ENCODE measurements at places on chromosomes 7 and 10.

GRCh38 chr7:70684173-70684572, 447.8 kb upstream of the GALNT17 start:
- DNase-seq: no peak

GRCh38 chr10:110413903-110414547, 83.7 kb upstream of the DUSP5 start:
- no peak for DNase-seq

DNA sequence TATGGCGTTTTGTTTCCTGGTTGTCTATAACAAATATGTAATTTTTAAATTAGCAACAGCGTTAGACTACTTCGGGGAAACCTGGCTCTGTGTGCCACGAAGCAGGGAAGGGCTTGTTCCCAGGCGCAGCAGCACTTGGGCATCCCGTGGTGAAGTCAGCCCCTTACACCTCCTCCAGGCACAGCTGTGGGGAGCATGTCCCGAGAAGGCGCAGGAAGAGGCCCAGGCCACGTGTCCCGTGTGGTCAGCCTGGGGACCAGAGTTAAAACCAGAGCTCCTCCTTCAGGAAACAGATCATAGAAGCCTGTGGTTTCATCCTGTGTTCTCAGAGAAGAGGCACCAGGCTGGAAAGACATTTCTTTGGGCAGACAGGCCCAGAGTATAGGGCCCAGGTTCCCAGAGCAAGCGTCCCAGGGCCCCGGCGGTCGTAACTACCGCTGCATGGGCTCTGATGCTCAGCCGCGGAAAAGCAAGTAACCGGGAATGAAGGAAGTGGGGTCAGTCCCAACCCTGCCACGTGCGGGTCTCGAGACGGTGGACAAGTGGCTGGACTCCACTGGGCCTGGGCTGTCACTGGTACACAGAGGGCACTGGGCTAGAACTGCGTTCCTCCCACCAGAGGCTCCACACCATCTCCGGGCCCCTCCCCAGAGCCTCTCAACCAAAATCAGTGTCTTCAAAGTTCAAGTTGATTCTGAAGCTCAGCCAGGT, 7.1 kb downstream of the NUDT1 start:
- no peak for DNase-seq

- peak; percentile 2 for DNase-seq
Measured at GRCh38 chr10:74799721-74800221, 26.6 kb upstream of the KAT6B start.

- DNase-seq: no peak
Measured at GRCh38 chr7:140640727-140641523, at the start of gene DENND2A. Gene DENND2A (minus strand): TSS chr7:140640813. CDS start chr7:140602397, 38,416 bp downstream.

DNA sequence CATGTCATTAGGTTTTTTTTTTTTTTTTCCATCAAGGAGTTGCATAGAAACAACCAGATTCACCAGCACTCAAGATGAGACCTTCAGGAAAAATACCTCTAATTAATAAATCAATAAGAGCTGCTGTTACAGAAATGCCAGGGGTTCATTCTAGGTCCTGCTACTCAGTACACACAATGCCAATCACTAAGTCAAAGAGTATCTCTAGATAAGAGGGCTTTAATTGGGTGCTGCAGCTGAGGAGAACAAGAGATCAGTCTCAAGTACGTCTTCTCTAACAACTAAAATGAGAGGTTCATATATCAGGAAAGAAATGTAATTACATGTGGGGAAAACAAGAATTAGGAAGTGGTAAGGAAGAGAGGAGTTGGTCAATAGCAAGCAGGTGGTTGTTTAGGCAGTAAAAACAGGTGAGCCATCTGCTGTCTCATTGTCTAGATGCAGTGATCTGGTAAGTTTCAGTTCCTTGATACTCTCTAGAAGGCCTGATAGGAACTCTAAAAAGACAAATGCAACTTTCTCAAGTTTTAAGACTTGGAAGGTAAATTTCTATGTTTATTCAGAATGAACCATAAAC, 272.9 kb upstream of the ZWINT start:
- no peak for DNase-seq

DNA sequence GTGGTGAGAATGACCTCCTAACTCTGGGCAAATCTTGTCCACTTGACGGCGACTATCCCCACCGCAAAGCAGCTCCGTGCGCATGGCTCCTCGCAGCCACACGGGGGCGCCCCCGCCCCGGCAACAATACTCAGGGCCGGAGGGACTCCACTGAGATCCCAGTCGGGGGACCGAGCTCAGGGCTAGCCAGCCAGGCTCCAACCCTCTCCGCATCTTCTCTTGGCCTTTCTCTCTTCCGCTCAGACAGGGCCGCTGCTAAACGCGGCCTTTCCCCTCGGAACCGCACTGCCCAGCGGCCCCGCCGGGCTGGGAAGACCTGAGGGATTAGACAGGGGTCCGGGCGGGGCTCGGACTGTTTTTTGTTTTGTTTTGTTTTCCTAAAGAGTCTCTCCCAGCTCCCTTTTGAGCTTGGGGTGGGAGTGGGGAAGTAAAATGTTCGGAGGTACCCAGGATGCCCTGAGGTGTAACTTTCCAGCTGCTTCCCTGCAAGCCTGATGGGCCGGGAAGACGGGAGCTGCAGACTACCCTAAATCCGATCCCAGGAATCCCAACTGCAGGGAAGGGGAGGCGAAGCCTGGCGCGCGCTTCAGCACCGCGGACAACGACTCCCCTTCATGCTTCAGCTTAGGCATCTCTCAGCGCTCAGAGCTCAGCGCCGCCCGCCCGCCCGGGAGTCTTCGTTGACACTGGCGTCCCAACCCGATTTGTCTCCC, 2.7 kb downstream of the KCNIP2 start:
- DNase-seq: peak; percentile 63

- no peak for DNase-seq
Measured at GRCh38 chr7:138705167-138705566, 4.0 kb upstream of the SVOPL start.

GRCh38 chr7:116566666-116567065, 41.8 kb downstream of the CAV1 start:
- DNase-seq: no peak

DNA sequence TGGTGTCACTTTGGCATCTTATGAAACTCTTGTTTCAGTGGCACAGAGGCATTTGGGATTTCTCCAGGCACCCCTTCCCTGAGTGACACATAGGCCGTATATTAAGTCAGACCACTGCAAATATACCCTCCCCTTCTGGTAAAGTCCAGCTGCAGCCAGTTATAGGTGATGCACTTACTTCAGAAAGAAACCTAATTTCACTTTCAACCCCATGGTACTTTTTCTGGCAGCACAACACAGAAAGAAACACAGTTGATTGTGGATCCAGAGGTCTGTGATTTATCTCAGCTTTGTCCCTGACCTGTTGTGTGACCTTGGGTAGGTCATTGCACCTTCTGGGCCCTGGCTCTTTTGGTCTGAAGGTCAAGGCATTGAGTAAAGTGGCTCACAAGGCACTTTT, 173.2 kb downstream of the BUB3 start:
- no peak for DNase-seq

GRCh38 chr10:74808501-74808900, 17.9 kb upstream of the KAT6B start:
- no peak for DNase-seq

GRCh38 chr7:151632750-151633515, 113.2 kb upstream of the RHEB start:
- peak; percentile 54 for DNase-seq

DNA sequence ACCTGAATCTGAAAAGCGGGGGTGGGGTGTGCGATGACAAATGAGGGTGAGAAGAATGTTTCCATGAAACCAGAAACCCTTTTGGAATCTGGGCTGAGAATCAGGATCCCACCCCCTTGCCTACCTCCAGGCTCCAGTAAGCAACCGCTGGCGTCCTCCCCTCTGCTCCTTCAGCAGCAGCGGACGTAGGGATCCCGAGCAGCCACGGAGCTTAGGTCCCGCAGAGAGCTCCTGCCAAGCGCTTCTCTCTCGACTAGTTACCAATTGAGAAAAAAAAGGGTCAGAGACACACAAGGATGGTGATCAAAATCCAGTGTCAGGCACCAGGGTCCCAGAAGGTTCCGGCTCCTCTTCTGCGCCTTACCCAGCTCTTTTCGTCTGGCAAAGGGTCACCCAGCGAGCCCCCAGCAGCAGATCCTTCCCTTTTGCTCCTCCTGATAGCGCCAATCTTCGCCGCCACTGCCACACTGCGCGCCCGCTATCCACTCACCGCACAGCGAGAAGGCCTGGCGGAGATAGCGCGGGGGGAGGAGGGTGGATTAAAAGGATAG, 733.5 kb downstream of the ZWINT start:
- DNase-seq: no peak

DNA sequence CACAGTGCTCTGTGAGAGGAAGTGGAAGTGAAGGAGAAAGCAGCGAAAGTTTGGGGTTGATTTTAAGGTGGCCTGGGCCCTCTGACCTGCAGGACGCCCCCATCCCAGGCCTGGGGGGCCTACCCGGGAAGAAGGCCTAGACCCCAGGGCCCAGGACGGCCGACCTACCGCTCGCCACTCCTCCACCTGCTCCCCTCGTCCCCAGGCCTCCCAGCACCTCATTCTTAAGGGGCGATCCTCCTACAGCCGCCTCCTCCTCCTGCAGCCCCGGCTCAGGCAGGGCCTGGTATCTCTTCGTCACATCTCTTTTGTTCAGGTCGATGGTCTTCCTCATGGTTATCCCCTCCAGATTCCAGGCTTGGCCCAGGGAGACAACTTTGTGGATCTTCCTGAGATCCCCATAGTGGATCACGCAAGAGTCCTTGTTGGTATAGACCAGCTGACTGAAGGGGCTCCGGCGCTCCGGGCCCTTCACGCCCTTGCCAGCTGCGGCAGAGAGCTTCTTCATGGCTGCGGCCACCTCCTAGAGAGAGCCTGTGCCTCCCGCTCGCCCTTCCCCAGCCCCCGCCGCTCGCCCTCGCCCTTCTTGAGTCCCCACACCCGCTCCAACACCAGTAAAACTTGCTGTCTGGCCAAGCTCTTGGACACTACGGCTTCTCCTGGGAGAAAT, 117.5 kb downstream of the OR13A1 start:
- DNase-seq: no peak

DNA sequence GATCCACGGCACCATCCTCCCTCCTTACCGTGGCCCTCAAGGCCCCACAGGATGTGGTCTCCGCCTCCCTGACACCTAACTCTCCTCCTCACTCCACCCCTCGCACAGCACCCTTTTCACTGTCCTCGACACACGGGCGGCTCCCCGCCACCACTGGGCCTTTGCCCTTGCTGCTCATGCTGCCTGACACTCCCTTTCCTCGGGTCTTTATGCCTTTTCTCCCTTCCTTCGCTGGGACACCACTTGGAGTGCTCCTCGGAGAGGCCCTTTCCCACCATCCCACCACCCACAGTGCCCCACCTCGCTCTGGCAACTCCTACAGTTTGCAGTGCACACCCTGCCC, 7.9 kb upstream of the INMT start:
- DNase-seq: no peak

GRCh38 chr7:30888747-30889146, 22.9 kb upstream of the AQP1 start:
- no peak for DNase-seq

GRCh38 chr7:19944363-19945120, 171.1 kb upstream of the TMEM196 start:
- DNase-seq: no peak

- DNase-seq: no peak
Measured at GRCh38 chr7:15831606-15832005, 145.1 kb upstream of the MEOX2 start.

DNA sequence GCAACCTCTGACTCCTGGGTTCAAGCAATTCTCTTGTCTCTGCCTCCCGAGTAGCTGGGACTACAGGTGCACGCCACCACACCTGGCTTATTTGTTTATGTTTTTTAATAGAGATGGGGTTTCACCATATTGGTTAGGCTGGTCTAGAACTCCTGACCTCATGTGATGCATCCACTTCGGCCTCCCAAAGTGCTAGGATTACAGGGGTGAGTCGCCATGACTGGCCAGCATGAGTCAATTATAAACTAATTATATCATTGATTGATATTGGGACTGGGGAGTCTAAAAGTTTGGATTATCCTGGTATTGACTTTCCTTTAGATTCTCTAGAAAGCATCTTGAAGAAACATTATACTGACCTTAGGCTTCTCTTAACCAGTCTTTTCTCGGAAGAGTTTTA, 73.9 kb upstream of the CCNY start:
- DNase-seq: no peak

GRCh38 chr10:62268027-62268398, 631 bp downstream of the RTKN2 start:
- no peak for DNase-seq

DNA sequence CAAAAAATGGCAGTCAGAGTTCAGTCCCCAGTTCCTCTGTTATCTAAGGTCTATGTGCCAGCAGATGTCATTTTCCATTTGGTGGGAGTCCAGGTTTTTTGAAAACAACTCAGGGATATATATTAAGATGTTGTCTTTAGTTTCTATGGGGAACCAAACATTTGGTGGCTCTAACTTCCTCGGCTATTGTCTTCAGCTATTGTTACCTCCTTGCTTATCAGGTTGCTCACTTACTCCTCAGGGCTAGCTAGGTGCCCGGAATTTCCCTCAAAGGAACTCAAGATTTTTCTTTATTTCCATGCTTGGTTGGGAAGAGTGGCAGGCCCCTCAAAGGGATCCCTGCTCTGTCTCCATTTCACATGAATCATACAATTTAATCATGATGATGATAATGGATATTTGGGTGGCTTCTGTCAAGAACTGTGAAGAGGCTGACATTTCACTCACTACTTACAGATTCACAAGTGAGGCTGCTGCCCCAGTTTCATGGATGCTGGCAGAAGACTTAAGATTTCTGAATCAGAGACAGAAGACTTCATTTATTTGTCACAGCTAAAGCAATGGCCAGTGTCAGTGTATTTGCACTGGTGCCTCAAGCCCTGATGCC, 182.8 kb downstream of the PKD1L1 start:
- no peak for DNase-seq

DNA sequence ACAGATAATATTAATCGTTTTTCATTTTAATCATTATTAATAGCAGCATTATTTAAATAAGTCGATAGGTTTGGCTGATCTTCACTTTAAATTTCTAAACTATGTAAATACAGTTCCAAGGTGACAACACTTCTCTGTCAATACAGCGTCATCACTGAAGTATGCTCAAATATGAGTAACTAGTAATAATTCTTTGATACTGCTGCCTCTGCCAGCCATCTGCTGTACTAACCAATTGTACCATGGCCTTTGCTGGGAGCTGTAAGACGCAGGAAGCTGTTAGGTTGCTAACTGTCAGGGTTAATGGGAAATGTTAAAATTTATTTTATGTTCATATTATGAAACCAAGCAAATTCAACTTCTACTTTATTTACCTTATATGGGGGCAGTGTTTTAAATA, 1650.5 kb upstream of the LRRTM3 start:
- no peak for DNase-seq

Measured in activated CD4-positive, alpha-beta T cell treated with anti-CD3 and anti-CD28 coated beads, Interleukin-2, amount 50 U/mL, for 24 hours (primary cell).